ENCODE measurements at places on chromosomes 1 and 21.

DNA sequence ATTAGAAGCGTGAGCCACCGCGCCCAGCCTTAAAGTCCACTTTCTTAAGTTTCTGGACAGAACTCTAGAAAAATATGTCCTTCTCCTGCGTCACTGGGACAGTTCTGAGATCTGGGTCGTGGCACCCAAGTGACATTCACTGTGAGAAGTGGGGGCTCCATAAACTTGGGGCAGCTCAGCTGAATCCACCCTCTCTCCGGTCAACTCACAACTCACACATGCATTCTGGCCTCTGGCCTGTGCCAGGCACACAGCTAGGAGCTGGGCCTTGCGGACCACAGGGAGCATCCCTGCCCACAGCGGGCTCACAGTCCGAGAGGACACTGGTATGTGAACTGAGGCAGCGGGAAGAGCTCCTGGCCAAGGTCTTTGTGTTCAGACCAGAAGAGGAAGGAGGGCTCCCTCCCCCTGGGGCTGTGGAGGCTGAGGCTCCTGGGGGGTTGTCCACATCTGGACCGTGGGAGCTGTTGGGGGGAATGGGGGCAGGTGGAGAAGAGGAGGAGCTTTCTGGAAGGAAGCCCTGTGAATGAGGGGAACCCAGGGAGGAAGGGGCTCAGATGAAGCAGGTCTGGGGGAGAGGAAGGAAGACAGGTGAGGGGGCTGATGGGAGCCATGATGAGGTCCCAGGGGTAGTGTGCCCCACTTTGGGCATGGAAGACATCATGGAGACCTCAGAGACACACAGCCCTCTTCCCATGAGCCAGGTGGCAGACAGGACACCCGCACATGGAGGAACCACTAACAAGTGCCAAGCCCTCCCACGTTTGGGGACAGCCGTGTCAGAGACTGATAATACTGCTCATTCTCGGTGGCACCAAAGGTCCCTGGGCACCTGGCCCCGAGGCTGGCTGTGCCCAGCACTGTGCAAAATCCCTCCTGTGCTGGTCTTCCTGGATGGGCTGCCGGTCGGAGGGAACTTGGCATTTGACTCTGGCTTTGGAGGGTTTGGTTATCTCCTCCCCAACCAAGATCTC lies 191.0 kb upstream of the VAMP3 start:
- no peaks in the 10 kb centered on the region for H3K4me1 ChIP-seq
- H3K27ac ChIP-seq: no peak overlapping the region
- no peak overlapping the region for H3K4me3 ChIP-seq
- no peaks in the 10 kb centered on the region for H3K27me3 ChIP-seq
- DNase-seq: no peak

DNA sequence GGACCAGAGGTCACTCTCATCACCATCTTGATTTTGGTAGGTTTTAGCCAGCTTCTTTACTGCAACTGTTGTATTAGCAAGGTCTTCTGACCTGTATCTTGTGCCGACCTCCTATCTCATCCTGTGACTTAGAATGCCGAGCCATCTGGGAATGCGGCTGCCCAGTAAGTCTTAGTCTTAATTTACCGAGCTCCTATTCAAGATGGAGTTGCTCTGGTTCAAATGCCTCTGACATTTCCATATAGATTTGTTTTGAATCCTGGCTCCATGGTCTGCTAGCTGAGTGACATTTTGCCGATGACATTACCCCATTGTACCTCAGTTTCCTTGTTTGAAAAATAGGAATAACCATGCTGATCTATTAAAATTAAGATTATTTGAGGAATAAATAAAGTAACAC lies 193.9 kb upstream of the HMCN1 start:
- H3K27me3 ChIP-seq: no peaks in the 10 kb centered on the region
- H3K4me3 ChIP-seq: no peak overlapping the region
- H3K36me3 ChIP-seq: peaks cover 2% of the 10 kb centered on the region
- peaks cover 10% of the 10 kb centered on the region for H3K4me1 ChIP-seq
- no peak for DNase-seq

DNA sequence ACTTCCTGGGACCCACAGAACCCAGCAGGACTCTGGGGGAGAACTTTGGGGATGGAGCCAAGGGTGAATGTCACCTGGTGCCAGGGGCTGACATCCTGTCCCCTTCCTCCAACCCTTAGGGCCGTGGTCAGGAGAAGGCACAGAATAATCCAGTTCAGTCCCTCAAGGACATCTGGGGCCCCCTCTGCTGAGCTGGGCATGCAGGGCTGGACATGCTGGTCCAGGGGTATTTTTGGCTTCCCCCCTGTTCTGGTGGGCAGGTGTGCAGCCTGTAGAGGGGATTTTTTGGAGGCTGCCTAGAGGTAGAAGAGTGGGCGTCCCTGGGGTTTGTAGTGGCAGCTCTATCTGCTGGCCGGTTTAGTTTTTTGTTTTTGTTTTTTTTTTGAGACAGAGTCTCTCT lies 3.4 kb upstream of the CROCC start:
- no peak for DNase-seq
- H3K36me3 ChIP-seq: no peaks in the 10 kb centered on the region
- no peak overlapping the region for H3K27ac ChIP-seq
- no peaks in the 10 kb centered on the region for H3K27me3 ChIP-seq
- H3K4me3 ChIP-seq: no peak overlapping the region

- no peak overlapping the region for H3K27ac ChIP-seq
- peaks cover 5% of the 10 kb centered on the region for H3K4me1 ChIP-seq
- H3K36me3 ChIP-seq: no peaks in the 10 kb centered on the region
- DNase-seq: peak; percentile 46
- no peak overlapping the region for H3K4me3 ChIP-seq
Observed at GRCh38 chr1:107135463-107135862, 5.4 kb upstream of the NTNG1 start.

GRCh38 chr1:8112611-8113261 lies 86.6 kb upstream of the ERRFI1 start:
- H3K36me3 ChIP-seq: no peaks in the 10 kb centered on the region
- no peak overlapping the region for H3K4me3 ChIP-seq
- DNase-seq: no peak
